HFFc6 (cell line): ENCODE measurements at places on chromosomes 4 and X.

DNA sequence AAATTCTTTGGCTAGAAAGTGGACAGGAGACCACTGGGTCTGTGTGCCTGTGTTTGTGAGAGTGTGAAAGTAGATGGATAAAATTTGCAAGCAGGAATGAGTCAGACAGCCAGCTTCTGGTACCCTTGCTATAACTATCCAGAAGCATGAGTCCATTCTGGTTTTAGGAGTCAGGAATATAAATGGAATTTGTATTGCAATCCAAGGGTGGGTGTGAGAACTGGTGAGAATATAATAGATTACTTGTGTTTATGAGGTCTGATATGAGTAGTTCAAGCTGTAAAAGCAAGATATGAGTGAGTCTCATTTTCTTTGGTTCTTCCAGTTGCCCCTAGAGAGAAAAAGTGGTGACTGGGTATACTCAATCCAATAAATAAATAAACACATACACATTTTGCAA lies 212.7 kb upstream of the TAPT1 start:
- DNase-seq, result peak; percentile 11

DNA sequence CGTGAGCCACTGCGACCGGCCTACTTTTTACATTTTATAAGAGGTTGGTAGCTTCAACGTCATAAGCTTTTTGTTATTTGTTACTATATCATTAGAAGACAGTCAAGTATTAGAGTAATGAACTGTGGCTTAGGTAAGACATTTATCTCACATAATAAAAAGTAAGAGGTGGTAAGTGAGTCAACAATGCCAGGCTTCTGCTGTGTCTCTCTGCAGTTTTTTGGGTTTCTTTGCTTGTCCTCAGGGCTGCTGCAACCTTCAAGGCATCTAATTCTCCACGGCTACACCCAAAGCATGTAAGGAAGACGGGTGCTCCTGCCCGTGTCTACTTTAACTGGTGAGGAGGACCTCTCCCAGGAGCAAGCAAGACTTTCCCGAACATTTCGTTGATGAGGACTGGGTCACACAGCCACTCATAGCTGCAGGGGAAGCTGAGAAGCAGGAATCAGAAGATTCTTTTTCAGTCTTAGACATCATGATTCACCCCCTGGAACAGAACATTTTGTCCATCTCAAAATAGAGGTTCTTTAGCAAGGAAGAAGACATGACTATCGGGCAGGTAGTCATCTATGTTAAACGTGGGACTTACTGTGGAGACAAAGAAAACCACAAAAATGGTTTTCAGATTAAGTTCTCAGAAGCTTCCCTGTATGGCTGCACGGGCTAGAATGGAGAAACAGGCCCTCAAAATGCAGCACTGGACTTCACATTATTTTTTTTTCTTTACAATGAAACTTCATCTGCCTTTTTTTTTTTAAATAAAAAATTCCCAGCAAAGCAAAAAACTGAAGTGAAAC lies 13.0 kb upstream of the RHOH start:
- peak; percentile 2 for DNase-seq

DNA sequence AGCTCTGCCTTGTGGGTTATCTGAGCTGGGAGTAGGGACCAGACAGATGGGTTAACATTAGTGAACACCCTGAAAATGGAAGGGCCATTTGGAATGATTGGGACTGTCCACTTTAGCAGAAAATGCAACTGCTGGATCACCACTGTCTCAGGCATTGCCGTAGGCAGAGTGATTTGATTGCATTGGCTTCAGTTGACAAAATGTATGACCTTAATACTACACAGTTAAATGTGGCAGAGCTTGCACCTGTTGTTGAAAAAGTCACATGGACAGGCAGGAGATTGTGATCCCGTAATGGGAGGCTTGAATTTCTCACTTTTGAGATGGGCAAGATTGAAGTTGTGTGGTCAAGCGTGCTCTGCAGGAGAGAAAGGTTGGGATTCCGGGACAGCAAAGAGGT lies 166.5 kb upstream of the PUDP start:
- no peak for DNase-seq

DNA sequence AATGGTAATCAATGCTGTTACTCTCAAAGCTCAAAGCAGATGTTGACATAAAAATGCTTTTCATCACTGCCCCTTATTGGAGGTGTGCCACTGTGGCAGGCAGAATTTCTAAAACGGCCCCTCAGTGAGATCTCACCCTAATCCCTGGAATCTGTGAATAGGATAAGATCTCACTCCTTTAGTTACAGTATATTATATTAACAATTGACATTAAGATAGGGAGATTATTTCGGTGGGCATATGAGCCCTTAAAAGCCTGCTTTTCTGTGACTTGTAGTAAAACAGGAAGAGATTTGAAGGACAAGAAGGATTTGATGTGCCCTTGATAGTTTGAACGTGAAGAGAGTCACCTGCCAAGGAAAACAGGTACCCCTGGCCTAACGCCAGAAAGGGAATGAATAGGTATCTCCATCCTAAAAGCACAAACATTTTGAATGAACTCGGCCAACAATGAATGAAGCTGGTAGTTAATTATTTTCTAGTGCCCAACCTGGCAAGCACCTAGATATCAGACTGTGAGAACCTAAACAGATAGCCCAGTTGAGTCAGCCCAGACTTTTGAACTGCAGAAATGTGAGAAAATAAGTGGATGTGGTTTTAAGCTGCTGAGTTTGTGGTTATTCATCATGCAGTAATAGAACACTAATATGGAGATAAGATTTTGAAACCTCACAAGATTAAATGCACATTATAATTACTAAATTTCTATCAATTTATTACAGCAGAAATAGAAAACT lies 881.6 kb downstream of the PCDH18 start:
- DNase-seq, result no peak

DNA sequence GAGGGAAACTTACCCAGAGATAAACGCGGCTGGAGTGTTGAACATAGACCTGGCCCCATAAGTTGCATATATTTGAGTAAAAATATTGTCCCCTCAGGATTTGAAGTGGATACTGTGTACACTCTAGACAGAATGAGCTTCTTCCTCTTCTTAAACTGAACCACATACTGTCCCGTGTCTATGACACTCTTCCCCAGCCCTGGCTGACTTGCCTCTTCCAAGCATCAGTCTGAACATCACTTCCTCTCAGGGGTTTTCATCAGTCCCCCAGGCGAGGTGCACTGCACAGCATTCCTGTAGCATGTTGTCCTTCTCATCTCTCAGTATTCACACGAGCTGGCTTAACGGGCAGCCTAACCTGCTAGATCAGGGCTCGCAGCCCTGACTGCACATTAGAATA lies 80.5 kb upstream of the TMEM150C start:
- no peak for DNase-seq

DNA sequence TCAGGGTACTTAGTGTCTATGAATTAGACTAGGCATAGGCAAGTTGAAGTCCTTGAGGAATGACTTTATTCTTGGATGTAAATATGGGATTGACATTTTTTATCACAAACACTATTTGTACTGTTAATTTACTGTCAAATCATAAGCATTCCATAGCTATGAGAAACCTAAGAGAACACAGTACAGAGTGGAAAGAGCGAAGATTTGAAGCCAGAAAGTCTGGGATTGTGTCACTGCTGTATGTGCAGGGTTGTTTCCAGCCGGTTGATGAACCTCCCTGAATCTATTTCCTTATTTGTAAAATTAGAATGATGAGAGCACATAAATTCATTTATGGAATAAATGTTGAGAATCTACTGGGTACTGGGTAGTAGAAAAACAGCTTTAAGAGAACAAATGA lies 14.4 kb upstream of the KLHL5 start:
- DNase-seq, result no peak

DNA sequence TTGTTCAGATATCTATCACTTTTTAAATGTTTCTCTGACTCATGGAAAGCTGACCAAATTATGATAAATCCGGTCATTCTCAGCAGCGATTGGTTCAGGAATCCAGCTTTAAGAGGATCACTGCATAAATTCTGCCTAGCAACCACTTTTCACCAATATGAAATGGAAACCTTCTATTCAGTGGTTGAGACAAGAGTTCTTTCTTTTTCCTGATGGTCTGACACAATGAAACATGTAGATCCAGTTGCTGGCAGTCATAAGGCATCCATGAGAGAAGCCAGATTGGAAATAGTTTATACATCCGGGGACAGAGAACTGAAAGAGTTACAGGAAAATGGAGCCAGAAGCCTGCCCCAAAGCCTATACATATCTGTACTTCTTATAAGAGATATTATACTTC lies 27.2 kb downstream of the MAB21L2 start:
- DNase-seq, result no peak

DNA sequence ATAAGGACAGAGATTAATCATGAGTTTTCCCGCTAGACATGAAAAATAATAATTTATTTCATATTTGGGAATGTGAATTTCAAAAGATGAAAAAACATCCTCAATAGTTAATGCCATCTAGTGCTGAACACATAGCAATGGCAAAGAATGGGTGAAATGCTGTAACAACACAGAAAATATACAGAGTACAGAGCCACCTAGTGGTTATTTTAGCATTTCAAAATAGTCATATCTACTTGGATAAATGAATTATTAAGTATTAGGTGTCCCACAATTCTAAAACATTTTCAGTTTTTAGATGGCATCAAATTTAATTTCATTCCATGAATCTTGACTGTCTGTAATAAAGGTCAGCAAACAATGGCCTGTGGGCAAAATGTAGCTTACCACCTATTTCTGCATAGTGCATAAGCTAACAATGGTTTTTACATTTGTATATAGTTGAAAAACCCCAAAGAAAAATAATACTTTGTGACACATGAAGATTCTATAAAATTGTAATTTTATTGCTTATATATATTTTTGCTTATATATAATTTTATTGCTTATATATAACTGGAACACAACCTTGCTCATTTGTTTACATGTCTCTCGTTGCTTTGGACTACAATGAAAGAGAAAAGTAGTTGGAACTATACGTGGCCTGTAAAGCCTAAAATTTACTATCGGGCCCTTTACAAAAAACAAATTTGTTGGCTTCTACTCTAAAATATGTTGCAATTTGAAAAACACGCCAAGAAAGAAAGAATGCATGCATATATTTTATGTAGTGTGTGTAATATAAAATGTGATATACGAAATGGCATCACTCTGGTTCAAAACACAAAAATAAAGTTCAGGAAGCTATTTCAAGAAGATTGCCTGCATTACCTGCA lies 99.1 kb upstream of the FAM47C start:
- peak; percentile 10 for DNase-seq

DNA sequence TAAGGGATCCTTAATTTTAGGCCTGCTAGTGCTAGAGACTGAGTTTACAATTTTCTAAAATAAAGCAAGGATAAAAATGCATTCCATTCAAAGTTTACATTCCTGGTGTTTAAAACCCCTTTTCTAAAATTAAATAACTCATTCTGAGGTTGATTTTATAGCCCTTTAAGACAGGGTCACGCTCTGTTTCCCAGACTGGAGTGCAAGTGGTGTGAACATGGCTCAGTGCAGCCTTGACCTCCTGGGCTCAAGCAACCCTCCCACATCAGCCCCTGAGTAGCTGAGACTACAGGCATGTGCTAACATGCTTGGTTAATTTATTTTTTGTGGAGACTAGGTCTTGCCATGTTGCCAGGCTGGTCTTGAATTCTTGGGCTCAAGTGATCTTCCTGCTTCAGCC lies 6.8 kb upstream of the CDKL2 start:
- peak; percentile 23 for DNase-seq

DNA sequence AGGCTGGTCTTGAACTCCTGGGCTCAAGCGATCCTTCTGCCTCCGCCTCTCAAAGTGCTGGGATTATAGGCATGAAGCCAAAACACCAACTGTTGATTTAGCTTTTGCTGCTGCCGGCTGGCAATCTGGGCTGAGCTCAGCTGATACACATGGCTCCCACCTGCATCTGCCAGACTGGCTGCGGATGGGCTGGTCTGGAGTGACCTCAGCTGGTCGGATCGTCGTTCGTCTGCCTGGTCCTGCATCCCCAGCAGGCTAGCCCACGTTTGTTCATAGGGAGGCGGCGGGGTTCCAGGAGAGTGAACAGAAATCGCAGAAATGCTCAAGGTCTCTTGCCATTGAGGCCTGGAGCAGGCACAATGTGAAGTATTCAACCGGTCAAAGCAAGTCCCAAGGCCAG lies 74.4 kb upstream of the DDX3X start:
- DNase-seq, result no peak

DNA sequence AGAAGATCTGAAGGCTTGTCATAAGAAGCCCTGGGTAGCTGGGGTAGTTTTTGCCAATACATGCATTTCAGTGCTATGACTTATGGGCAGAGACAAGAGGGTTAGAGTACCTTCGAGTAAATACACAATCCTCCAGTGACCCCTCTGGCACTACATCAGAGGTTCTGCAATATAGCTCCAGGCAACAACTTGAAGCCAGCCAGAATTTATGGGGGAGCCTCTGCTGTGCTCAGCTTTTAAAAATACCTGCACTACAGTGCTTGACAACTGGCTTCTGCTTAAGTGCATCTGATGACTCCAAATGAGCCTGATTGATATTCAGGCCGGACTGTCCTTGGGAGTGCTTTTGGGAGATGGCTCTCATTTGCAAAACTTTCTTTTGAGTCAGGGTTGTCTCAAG lies 44.9 kb upstream of the SMAD1 start:
- no peak for DNase-seq

GRCh38 chr4:125434136-125434535 lies 119.4 kb downstream of the FAT4 start:
- DNase-seq, result no peak

GRCh38 chr4:100295792-100296191 lies 105.5 kb upstream of the DDIT4L start:
- DNase-seq, result no peak

DNA sequence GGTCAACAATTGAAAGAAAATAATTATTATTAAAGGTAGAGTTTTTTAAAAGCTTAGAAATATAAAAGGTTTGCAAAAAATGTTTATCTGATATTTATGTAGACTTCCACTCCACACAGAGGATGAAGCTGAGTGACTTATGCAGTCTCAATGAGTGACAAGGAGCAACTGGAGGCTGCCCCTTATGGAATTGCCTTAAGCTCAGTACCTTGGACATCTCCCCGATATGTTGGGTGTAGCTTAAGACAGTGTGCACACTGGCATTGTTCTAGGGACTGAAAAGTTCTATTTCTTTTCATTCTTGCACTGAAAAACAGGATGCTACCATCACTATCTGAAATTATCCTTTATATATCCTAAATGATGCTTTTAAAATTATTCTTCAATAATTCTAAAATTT lies 292.1 kb downstream of the PRDM5 start:
- no peak for DNase-seq

- no peak for DNase-seq
Observed at GRCh38 chr4:138909587-138909986, 106.0 kb upstream of the NOCT start.

GRCh38 chrX:102835504-102836146 lies 101.4 kb upstream of the RAB40AL start:
- peak; percentile 16 for DNase-seq

- DNase-seq, result peak; percentile 52
Observed at GRCh38 chr4:176137631-176138030, 57.8 kb downstream of the SPATA4 start.
